Hematopoietic multipotent progenitor cell treated with erythropoietin and hydrocortisone succinate and interleukin-3 and kit ligand, for 15 days (in vitro differentiated cells): ENCODE measurements at places on chromosomes 12 and 14.

GRCh38 chr14:34569750-34570149, 30.2 kb upstream of the EAPP start:
- DNase-seq: no peak

DNA sequence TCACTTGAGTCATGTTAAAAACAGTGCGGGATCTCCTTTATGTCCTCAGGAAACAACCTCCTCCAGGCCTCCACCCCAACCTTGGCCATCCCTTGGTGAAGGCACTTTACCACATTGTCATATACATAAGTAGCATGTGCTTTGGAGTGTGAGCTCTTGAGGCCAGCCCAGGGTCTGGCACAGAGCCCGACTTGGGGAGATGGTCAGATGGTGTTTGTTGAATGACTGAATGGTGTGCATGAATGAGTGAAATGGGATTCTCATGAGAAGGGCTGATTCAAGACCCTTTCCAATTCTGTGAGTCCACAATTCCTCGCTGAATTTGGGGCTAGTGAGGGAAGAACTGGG, 52.9 kb upstream of the DLK1 start:
- no peak for DNase-seq

DNA sequence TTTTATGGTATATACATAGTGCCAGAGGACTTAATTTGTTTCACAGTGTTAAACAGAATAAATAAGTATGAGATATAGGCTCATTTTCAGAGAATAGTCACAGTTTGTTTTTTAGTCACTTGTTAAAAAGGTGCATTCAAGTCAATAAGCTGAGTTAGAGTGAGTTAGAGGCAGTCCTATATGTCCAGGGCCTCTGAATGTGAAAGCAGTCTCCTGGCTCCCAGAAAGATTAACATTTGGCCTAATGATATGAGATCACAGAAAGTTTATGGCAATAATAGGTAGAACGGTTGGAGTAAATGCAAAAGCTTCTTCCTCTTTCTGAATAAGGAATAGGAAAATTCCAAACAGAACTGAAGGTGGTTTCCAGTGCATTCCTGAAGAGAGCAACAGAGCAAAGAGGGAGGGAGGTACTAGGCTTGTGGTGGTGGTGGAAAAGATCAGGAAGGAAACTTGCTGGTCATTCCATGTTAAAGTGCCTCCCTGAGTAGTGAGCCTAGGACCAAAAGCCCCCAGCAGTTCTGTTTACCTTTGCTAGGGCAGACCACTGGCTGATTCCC, 54.4 kb downstream of the SLC38A4 start:
- no peak for DNase-seq

DNA sequence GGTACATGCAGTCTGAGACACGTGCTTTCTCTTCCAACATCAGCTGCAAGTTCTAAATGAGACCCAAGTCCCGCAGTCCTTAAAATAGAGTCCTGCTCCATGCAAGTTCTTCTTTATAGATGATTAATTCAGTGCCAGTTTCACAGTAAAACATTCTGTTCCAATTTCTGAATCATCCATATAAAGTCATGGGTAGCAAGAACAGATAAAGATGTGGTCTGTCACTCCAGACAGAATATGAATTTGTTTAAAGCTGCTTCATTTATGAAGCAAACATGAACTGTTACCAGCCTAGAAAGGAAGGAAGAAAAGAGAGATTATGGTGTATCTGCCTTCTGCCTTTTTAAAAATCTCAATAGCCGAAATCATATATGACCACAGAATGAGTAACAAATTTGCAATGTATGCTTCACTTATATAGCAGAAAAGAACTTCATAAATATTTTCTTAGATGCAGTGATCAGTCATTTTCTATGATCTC, 83.3 kb downstream of the KITLG start:
- no peak for DNase-seq

DNA sequence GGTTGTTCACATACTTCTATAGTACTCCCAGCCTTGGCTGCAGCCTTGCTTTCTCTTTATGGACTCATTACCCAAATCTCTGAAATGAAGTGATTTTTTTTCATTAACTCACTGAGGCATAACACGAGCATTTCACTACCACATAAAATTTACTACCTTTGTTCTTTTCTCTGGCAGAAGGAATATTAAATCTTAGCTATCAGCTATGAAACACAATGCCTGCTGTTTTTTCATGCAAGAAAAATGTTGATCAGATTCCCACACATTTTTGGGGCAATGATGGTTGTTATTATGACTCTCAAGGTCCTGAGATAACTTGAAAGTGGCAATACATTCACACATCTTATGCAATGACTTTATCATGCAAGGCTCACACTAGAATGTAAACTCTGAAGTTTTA, 225.3 kb upstream of the ATP2B1 start:
- no peak for DNase-seq

DNA sequence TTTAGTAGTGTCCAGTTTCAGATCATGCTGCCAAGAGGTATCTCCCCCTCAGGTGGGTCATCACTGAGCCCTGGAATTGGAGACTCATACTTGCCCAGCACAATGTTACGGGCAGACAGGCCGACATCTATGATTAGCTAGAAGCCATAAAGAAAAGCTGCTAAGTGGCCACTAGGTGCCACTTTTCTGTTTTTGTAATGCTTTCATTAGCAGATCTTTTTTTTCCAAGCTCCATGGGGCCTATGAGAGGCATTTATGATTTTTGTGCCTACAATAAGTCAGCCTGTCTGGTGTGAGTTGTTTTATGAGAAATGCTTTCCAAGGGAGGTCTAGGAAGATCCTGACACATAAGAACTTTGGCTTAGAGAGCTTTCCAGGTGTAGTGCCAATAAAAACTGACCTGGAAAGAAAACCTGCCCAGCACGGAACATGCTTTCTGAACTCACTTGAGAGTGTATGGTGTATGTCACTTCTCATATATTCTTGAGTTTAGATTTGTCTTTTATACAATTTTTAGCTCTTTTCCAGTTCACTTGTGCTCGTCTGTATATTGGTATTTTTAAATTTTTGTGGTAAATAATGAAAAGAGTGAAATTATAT, 21.8 kb upstream of the SMCO2 start:
- DNase-seq: no peak

DNA sequence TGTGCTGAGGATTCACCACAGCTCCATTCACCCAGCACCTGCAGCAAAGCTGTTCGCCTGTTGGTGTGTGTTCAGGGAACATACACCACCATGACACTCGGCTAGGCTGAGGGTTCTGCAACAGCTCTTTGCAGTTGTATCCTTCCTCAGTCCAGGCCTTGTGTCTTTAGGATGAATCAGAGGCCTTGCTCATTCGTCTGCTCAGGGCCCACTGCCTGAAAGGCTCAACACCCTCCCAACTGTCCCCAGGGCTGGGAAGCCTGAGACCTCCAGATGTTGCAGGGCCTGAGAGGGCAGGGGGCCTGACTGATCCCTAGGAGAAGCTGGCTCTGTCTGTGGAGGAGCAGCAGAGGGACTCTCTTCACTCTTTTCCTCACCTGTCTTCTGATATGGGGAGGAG, 11.2 kb downstream of the ZDHHC22 start:
- no peak for DNase-seq

- no peak for DNase-seq
Measured at GRCh38 chr12:59193476-59194050, 273.3 kb upstream of the LRIG3 start.

DNA sequence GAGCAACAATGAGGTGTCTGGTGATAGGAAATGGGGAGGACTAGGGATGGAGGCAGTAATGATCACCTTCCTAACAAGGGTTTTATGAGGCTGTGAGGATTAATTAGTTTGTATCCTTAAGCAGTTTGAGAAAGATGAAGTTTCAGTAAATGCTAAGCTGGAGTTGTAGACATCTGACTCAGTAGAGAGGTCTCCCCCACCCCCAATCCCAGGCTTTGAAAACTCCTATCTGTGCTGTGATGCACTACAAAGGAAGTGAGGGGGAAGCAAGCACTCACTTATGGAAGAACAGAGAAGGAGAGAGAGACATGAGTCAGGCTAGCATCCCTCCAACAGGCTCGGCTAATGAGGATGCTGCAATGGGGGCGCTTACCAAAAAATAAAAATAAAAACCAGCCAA, 5.5 kb upstream of the BCL11B start:
- no peak for DNase-seq

DNA sequence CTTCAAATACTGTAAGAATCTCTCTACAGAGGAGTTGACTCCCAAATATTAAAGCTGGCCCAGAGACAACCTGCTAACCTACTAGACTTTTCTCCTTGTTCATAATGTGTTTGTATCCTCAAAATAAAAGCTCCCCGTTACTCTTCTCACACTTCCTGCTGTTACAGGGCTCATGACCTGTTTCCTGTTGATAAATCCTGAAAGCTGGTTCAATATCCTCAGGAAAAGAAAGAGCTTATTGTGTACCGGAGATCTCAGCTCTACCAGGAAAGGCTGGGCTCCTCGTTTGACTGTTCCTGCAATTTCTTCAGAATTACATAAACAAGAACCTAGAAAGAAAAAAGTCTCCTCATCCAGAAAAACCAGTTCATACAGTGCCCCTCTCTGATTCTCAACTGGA, 30.8 kb downstream of the CLEC1A start:
- no peak for DNase-seq

DNA sequence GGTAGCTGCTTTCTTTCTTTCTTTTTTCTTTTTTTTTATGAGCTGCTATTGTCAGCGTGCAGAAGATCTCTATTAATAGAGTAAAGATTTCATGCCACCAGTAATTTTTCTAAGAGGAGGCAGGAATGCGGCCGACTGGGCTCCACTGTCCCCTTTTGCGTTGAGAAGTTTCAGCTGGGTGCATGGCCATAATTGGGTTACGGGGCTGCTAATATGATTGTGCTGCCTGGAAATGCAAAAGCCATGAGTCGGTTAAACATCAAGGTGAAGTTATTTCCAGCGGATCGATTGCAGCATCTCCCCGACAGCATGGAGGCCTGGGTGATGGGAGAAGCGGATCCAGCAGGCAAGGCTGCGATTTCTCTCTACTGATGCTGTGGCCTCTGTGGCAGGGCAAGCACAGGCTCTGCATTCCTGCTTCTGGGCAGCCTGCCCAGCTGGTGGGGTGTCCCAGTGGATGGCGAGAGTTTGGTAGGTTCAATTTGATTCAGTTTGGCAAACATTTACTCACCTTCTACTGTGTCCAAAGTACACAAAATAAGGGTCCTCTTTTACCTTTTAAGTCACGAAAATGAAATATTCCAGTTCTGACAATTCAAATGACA, 54.4 kb upstream of the PRMT8 start:
- DNase-seq: no peak

DNA sequence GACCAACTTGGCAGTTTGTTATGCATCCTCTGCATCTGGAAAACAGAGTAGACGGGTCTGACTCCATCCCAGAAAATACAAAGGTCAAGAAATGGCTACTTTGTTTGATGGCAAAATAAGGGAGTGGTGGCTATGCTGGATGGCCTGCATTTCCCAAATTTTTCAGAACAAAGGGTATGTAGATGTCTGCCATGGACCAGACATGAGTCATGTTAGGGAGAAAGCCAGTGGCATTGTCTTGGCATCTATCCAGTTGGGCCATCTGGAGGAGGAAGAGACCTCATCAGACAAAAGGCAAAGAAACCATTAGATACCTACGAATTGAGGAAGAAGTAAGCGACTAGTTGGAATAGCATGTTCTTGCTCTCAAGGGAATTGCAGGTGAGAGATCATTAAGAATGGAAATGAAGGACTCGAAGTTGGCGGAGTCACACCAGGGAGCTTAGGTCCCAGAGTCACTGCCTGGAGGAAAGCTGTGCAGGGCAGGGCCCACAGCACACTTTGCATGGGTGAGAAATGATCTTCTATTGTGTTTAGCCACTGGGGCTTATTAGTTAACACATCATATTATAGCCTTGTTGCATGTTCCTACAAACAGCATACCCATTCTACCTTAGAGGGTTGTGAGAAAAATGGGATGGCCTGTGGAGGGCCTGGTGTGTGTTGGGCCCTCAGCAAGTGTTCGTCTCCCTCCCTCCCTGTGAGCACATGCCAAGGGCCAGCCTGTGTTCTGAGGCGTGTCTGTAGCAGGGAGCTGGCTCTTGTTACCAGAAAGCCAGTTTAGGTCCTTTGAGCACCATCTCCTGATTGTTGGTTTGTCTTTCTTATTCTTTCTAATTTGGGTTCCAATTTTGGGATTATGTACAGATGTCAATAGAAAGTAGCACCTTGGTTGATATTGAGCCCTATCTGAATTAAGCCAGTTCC, 119.4 kb downstream of the KTN1 start:
- DNase-seq: no peak
